Muscle of arm (tissue), 14 donors: ENCODE measurements at places on chromosomes 7 and 10.

- peak; percentile 83 for DNase-seq
These were observed 223.5 kb upstream of the PHYHIPL start for GRCh38 chr10:58952747-58953466.

DNA sequence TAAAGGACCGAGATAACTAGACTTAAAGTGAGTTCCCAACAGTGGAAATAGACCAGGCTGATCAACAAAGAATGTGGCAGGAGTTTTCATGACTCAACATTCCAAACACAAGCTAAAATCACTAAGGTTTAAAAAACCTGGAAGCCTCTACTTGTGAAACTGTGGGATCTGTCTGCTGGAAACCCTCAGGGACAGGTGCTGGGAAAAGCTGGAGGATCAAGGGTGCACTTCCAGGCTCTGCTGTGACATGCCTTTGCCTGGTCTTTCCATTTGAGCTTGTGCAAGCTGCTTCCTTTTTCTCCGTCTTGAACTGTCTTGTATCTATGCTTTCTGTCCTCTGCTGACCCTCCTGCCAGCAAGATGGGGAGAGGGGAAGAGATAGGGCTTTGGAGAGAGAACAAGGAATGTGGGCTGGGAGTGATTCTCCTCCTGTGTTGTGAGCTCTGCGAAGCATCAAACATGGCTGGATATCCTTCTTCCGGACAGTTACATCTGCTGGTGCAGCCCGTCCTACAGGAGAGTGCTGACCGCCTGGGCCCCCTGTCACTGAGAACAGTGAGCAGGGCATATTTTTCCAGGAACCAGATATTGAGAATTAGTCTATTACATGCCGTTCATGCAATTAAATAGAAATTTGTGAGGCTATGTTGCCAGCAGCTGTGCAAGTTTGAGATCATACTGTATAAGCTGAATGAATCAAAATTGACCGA, 25.5 kb downstream of the ARHGAP22 start:
- DNase-seq: no peak

DNA sequence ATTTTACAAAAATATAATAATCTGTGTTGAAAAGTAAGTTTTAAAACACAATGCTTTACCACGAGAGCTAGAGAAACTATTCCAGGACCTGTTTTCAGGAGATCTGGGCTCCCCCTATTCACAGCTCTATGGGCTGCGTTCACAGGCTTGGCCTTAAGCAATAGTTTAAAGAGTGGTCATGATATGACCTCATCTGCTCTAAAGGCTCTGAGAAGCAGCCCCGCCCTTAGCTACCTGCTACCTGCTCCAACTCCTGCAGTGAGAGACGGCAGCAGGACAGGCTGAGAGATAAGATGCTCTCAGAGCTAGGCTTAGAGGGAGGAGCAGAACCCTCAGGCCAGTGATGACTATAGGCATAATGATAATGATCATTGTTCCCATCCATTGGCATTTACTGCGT, 12.6 kb downstream of the ALOX5 start:
- no peak for DNase-seq

DNA sequence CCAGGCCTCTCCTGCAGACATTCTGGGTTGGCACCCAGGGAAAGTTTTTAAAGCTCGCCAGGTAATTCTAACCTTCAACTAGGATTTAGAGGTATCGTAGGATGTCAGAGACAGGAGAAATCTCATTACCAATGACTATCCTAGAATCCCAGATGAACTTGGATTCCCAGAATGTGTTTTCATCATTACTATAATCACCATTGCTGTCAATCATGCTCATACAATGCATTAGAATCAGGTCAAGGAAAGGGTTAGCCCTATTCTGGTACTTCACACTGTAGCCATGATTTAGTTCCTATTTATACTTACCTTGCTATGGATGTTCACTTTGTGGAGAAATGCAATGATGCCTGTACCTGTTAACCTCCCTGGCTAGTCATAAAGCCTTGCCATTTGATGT, 67.0 kb upstream of the GPR158 start:
- no peak for DNase-seq

- DNase-seq: no peak
These were observed 787.4 kb downstream of the PHTF2 start for GRCh38 chr7:78585980-78586379.

GRCh38 chr7:94277236-94277635, 117.5 kb upstream of the COL1A2 start:
- no peak for DNase-seq

- DNase-seq: no peak
These were observed 4.6 kb downstream of the ATP6V1F start for GRCh38 chr7:128867241-128867640.

GRCh38 chr7:81445462-81445861, 324.4 kb downstream of the HGF start:
- DNase-seq: no peak

- DNase-seq: no peak
These were observed 4.1 kb downstream of the ERCC6 start for GRCh38 chr10:49534670-49535381.

DNA sequence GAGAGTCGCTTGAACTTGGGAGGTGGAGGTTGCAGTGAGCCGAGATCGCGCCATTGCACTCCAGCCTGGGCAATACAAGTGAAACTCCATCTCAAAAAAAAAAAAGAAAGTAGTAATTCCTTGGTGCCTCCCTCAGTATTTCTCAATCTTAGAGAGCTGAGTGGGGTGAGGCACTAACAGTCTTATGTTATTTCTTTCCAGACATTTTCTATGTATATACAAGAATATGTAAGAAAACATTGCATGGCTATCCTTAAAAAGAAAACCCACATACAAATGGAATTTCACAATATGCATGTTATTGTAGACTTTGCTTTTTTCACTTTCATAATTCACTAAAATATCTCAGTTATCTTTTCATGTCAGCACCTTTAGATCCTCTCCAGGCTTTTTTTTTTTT, 13.6 kb upstream of the SLF2 start:
- DNase-seq: no peak

- no peak for DNase-seq
These were observed 16.7 kb downstream of the WDR91 start for GRCh38 chr7:135194494-135195095.

DNA sequence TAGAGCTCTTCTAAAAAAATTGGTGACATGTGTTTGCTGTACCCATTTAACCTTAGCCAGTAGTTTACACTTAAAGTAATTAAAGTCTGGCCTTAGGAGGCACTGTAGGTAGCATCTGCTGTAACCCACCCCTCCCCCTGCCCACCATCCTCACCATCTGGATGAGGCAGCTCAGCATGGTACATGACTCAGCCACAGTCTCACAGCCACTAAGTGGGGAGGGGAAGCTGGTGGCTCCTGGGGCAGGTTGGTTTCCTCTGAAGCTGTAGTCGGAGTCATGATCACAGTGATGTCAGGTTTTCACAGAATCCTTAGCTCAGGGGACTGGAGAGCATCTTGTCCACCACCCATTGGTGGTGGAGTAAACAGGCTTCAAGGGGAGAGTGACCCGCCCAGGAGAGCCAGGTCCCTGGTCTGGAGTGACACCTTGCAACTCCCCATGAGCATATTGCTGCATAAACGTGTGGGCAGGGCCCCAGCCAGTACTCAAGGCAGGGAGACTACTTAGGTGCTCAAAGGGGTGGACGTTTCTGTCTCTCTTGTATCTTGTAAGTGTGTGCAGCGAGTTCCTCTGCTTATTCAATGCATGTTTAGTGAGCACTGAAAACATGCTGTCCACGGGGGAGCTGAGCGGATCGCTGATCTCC, 125.9 kb downstream of the GRK5 start:
- DNase-seq: no peak

DNA sequence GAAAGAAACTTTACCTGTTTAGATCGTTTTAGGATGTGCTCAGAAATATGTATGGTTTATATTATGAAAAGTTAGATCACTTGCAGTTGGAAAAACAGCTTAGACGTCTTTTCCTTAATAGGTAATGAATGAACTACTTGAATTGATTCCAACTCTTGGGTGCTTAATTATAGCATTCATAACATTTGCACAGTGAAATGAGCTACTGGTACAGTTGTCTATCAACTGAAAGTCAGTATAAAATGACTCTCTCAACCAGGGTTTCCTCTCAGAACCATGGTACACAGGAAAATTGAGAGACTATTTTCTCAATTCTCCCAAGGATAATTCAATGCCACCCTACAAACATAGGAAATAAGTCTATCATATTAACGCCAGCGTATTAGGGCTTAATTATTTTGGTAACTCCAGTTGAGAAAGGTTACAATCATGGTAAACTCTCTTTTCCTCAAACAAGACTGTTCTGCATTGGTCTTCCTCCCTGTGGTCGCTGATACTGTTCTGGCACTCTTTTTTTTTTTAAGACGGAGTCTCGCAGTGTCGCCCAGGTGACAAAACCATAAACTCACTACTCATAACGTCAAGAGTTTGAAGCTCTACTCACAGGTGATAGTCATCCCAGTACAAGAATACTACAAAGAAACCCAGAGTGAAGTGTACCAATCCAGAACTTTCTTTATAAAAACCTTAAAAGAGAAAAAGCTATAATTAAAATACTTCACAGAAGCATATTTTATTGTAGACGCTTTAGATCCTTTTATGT, 2.0 kb downstream of the ANLN start:
- DNase-seq: no peak

- DNase-seq: no peak
These were observed 15.3 kb upstream of the PDGFA start for GRCh38 chr7:534959-535358.

GRCh38 chr7:142334236-142334635, 76.4 kb upstream of the PRSS58 start:
- DNase-seq: no peak

- no peak for DNase-seq
These were observed 97.4 kb upstream of the DIP2C start for GRCh38 chr10:786633-787474.

DNA sequence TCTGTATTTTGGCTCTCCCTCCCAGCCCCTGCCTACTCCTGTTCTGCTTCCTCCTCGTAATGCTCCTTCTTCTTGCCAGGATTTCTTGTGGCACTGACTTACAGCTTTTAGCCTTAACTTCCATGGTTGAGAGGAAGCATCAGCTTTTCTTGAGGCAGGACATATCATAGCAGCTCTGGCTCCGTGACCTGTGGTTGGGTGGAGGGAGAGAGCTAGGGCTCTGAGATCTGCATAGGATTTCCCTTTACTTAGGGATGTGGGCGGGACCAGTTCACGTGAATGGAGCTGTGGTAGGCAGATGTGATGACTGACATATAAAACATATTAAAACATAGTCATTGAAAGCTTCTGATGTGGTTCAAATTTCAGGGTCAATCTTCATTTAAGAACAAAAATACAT, 10.6 kb upstream of the RAB11FIP2 start:
- DNase-seq: no peak

DNA sequence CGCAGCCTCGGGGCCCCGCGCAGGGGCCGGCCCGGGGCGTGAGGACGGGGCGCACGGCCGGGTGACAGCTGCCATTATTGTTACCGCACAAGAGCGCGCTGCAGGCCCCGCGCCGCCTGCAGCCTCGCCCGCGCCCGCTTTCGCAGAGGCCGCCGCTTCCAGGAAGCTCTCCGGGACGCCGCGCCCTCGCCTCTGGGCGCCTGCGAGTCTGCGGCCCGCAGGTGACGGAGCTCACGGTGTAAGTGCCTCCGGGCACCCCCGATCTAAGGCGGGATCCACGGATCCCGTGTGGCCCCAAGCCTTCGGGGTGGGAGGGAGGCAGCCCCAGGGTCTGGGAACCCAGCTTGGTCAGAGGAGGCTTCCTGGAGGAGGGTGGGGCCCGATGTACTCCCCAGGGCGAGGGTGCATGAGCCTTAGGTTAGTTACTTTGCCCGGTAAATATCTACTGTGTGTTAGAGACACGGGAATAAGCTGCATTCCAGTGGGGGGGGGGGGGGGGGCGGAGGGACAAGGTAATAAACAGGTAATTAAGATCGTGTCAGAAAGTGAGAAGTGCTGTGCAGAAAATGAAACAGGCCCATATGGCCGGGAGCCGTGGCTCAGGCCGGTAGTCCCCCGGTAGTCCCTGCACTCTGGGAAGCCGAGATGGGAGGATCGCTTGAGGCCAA, 638 bp downstream of the IQCE start:
- no peak for DNase-seq

DNA sequence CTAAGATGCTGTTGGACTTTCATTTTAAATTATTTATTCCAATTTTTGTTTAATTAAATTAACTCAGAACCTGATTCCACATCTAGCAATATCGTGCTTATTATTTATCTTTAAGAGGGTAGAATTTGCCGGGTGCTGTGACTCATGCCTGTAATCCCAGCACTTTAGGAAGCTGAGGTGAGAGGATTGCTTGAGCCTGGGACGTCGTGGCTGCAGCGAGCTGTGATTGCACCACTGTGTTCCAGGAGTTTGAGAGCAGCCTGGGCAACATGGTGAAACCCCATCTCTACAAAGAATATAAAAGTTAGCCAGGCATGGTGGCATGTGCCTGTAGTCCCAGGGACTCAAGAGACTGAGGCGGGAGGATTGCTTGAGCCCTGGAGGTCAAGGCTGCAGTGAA, 47.8 kb downstream of the ZFAND4 start:
- no peak for DNase-seq

GRCh38 chr7:114922026-114922651, at the start of gene MDFIC:
TSS of gene MDFIC (plus strand) at chr7:114922094. CDS start at chr7:114923034, 940 bp downstream.
- DNase-seq: peak; percentile 80
